T-helper 2 cell treated with Interferon-gamma antibody and Interleukin-4, amounts not matched to agents 5 μg/mL and 100 μg/mL, for 36 hours (primary cell): ENCODE measurements at places on chromosomes 4 and X.

DNA sequence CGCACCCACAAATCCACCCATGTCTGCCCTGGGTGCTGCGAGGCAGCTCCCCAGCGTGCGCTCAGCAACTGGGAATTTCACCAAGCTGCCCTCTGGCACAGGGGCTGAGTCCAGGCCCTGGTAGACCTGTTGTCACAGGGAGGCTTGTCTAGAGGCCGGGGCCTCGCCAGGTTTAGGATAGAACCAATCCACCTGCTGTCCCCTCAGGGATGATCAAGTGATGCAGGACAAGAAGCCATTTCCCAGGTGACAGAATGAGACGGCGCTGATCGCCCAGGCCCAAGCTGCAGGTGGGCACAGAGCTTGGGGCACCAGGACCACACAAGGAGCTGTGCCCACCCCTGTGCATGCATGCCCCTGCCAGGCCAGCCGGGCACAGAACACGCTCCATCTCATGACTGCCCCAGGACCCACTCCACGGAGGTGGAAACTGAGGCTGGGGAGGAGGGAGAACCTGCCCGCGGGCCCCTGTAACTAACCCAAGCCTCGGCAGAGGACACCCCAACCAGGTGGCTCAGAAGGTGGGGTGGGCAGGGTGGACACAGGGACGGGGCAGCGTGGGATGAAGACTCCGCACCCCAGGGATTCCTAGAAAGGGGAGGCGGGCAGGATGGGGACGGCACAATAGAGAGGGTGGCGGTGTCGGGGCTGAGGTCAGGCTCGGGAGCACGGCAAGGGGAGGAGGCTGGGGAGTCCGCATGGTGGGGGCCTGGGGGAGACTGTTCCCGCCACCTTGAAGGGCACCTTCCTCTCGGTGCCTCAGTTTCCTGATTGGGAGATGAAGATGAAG is 78.0 kb downstream of the ZFYVE28 start:
- H3K36me3 ChIP-seq = no peaks in the 10 kb centered on the region
- H3K27ac ChIP-seq = no peak overlapping the region
- H3K4me3 ChIP-seq = no peak overlapping the region
- H3K4me1 ChIP-seq = no peaks in the 10 kb centered on the region
- peaks cover 5% of the 10 kb centered on the region for H3K27me3 ChIP-seq
- no peak for DNase-seq

GRCh38 chr4:189600718-189601435 is 339.8 kb upstream of the FRG1 start:
- H3K4me1 ChIP-seq = no peaks in the 10 kb centered on the region
- no peak overlapping the region for H3K4me3 ChIP-seq
- no peaks in the 10 kb centered on the region for H3K36me3 ChIP-seq
- H3K27ac ChIP-seq = no peak overlapping the region

GRCh38 chrX:117838581-117839331 is 277.9 kb downstream of the KLHL13 start:
- no peak overlapping the region for H3K4me3 ChIP-seq
- H3K36me3 ChIP-seq = no peaks in the 10 kb centered on the region

DNA sequence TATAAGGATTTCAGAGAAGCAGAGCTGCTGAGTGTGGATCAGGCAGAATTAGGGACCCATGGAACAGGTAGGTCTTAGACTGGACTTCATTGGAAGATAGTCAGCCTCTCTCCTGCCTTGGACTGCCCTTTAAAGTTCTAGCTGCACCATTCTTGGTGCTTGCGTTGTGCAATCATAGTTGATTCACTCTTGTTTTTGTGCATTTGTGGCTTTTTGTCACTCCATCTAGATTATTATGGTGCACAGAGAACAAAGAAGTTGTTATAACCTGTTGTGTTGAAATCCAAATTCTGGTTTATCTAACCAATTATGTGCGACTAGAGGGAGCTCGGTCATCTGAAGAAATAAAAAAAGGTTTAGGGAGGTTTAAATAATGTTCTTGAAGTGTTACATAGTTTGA is 59.3 kb downstream of the JADE1 start:
- peaks cover 81% of the 10 kb centered on the region for H3K36me3 ChIP-seq
- H3K4me3 ChIP-seq = no peak overlapping the region
- no peak overlapping the region for H3K27ac ChIP-seq
- H3K4me1 ChIP-seq = peaks cover 3% of the 10 kb centered on the region
- DNase-seq = no peak

GRCh38 chrX:16772460-16772859 is 13.8 kb upstream of the TXLNG start:
- no peak overlapping the region for H3K4me3 ChIP-seq
- H3K4me1 ChIP-seq = no peaks in the 10 kb centered on the region
- no peaks in the 10 kb centered on the region for H3K27me3 ChIP-seq
- H3K27ac ChIP-seq = no peak overlapping the region
- no peak for DNase-seq
- no peaks in the 10 kb centered on the region for H3K36me3 ChIP-seq

GRCh38 chr4:16775411-16776154 is 122.9 kb downstream of the LDB2 start:
- no peaks in the 10 kb centered on the region for H3K4me1 ChIP-seq
- no peak overlapping the region for H3K27ac ChIP-seq
- no peaks in the 10 kb centered on the region for H3K36me3 ChIP-seq
- H3K27me3 ChIP-seq = no peaks in the 10 kb centered on the region
- H3K4me3 ChIP-seq = no peak overlapping the region
